ENCODE measurements at places on chromosomes 3 and 15. TPM values are rescaled to one million over a fixed set of nuclear protein-coding genes. Genes with fewer than 3 reads are reported as not detected.

The SLCO2A1 gene
- 0.83 TPM for total RNA-seq

The SCN5A gene
- 4.7 TPM for total RNA-seq

The ROPN1B gene
- total RNA-seq: not detected

GRCh38 chr3:43215663-43216275 is 70.6 kb upstream of the SNRK start:
- no peak overlapping the region for H3K27ac ChIP-seq
- H3K36me3 ChIP-seq: no peaks in the 10 kb centered on the region
- no peak for DNase-seq

- DNase-seq: no peak
- no peaks in the 10 kb centered on the region for H3K36me3 ChIP-seq
- no peaks in the 10 kb centered on the region for H3K27me3 ChIP-seq
- H3K4me3 ChIP-seq: no peak overlapping the region
- no peaks in the 10 kb centered on the region for H3K4me1 ChIP-seq
- H3K27ac ChIP-seq: no peak overlapping the region
These were observed 78.4 kb upstream of the TRIM42 start for GRCh38 chr3:140599496-140599895.

Measured in ovary (tissue), 10 donors.